Activated CD4-positive, alpha-beta T cell treated with anti-CD3 and anti-CD28 coated beads, Interleukin-2, amount 10 ng/mL, durations not matched to agents 7 days and 5 days (primary cell): ENCODE measurements at places on chromosomes 6 and 20. TPM values are rescaled to one million over a fixed set of nuclear protein-coding genes. Genes with fewer than 3 reads are reported as not detected.

The FKBP1A gene
- 207 TPM for total RNA-seq

The WFDC10B gene
- total RNA-seq, result not detected

The WASF1 gene
- total RNA-seq, result 0.45 TPM

GRCh38 chr6:73455865-73456629 lies 4.0 kb upstream of the CGAS start:
- no peak overlapping the region for H3K4me3 ChIP-seq
- peaks cover 54% of the 10 kb centered on the region for H3K4me1 ChIP-seq
- H3K36me3 ChIP-seq, result peaks cover 6% of the 10 kb centered on the region
- DNase-seq, result no peak
- H3K27ac ChIP-seq, result peak overlapping the region; percentile 34

DNA sequence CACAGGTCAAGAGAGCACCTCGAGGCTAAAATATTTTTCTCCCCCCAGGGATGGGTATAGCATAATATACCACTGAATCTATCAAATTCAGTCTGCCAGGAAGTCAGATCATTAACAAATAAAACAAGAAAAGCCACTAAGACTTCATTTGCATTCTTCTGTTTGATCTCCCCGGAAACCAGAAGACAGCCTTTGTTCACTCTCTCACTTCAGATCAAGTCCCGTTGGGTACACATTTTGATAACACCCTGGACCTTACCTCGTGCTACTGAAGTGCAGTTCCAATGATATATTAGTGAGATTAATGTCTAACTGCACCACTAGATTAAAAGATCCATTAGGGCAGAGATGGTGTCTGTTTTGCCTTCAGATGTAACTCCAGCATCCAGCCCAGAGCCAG lies 157.7 kb upstream of the B3GAT2 start:
- no peaks in the 10 kb centered on the region for H3K36me3 ChIP-seq
- no peaks in the 10 kb centered on the region for H3K4me1 ChIP-seq
- H3K27me3 ChIP-seq, result peaks cover 2% of the 10 kb centered on the region
- H3K27ac ChIP-seq, result no peak overlapping the region
- no peak for DNase-seq

The OR2B6 gene
- total RNA-seq, result not detected

GRCh38 chr6:93789532-93789931 lies 370.2 kb upstream of the EPHA7 start:
- no peaks in the 10 kb centered on the region for H3K36me3 ChIP-seq
- H3K4me3 ChIP-seq, result no peak overlapping the region

- no peak overlapping the region for H3K4me3 ChIP-seq
- H3K36me3 ChIP-seq, result peaks cover 64% of the 10 kb centered on the region
- DNase-seq, result no peak
- peaks cover 2% of the 10 kb centered on the region for H3K4me1 ChIP-seq
- no peaks in the 10 kb centered on the region for H3K27me3 ChIP-seq
- H3K27ac ChIP-seq, result no peak overlapping the region
Observed at GRCh38 chr20:48986899-48987298, 59.2 kb upstream of the CSE1L start.

The FHL5 gene
- not detected for total RNA-seq

GRCh38 chr6:84449220-84449619 lies 221.8 kb upstream of the CEP162 start:
- H3K27ac ChIP-seq, result no peak overlapping the region
- DNase-seq, result no peak
- H3K4me3 ChIP-seq, result no peak overlapping the region
- no peaks in the 10 kb centered on the region for H3K27me3 ChIP-seq
- H3K36me3 ChIP-seq, result no peaks in the 10 kb centered on the region

The ZNF165 gene
- 0.54 TPM for total RNA-seq

DNA sequence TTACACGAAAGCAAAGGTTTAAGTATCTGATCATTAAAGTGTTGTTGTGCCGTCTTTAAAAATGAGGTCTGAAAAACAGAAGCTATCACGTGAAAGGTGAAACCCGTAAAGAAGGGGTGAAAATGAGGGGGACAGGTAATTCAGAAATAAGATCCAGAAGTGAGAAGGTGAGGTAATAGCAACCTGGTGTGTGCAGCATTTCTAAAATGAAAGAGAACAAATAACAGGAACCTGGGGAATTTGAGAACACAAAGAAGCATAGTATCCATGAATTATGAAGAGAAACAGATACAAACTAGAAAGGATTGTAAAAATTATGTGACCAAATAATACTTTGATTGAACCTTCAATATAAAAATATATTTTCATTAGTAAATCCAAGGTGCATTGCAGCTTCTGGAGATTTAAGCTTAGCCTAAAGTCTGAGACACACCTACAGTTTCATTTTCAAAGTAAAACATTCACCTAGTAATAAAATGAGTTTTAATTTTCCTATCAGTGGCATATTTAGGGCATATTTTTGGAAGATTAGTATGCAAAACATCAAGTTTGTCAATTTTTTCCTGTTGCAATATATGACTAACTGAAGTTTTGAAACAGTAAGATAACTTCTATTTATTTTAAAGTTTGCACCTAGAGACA lies 1.4 kb downstream of the HEY2 start:
- peaks cover 30% of the 10 kb centered on the region for H3K4me1 ChIP-seq
- H3K27me3 ChIP-seq, result peaks cover 75% of the 10 kb centered on the region
- no peak overlapping the region for H3K27ac ChIP-seq
- no peaks in the 10 kb centered on the region for H3K36me3 ChIP-seq

The SYCP2L gene
- total RNA-seq, result 0.25 TPM

- no peak overlapping the region for H3K4me3 ChIP-seq
- no peaks in the 10 kb centered on the region for H3K36me3 ChIP-seq
- H3K4me1 ChIP-seq, result no peaks in the 10 kb centered on the region
- no peak overlapping the region for H3K27ac ChIP-seq
Observed at GRCh38 chr6:56459030-56459805, 183.5 kb downstream of the DST start.

The CNKSR3 gene
- total RNA-seq, result not detected

The HDGFL1 gene
- total RNA-seq, result not detected

DNA sequence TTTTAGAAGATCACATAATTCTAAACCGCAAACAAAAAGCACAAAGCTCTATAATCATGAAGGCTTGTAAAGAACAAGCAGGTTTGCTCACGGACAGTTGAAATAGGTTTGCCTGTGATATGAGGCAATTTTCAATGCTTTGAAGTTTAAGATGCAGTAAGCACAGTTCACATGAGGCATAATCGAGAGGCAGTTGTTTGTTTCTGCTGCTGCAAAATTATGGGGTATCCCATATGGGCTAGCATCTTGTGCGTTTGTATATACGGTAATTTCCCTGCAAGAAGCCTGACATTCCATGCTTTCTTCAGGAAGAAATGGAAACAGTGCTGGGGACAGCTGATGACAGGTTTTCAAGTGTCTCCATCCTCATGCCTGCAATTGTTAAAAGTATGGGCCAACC lies 94.6 kb upstream of the MC3R start:
- DNase-seq, result no peak
- H3K4me3 ChIP-seq, result no peak overlapping the region
- H3K27ac ChIP-seq, result no peak overlapping the region
- H3K36me3 ChIP-seq, result no peaks in the 10 kb centered on the region
- H3K27me3 ChIP-seq, result no peaks in the 10 kb centered on the region
- no peaks in the 10 kb centered on the region for H3K4me1 ChIP-seq

The CD40 gene
- total RNA-seq, result 1.5 TPM

DNA sequence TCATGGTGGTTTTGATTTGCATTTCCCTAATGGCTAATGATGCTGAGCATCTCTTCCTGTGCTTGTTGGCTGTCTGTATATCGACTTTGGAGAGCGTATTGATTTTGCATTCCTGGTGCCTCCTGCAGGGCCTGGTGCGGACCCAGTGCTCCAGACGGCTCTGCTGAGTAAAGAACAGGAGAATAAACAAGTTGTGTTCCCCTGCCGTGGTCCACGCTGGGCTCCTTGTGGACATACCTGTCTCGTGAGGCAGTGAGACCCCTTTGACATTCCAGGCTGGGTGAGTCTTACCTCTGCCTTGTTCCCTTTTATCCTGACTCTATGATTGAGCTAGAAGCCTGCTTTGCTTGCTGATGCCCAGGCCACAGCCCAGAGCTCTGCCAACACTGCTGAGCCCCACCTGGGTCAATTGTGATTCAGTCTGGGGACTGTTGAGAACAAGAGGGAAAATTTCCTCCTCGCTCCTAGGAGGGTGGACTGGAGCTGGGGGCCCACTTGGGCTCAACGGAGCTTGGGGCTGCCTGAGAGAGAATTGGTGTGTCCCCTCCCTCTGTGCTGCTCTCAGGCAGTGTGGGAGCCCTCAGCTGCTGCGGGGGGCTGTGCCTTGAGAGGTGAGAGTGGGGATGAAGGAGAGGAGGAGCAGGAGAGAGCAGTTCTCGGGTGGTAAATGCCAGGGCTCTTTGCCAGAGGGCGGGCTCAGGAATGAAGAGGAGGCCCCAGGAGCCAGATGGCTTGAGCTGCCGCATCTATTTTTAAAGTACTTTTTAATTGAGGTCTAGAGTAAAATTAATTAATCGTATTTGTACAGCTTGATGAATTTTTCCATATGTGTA lies 43.7 kb upstream of the PMEPA1 start:
- H3K27me3 ChIP-seq, result peaks cover 33% of the 10 kb centered on the region
- H3K27ac ChIP-seq, result no peak overlapping the region
- H3K4me1 ChIP-seq, result peaks cover 7% of the 10 kb centered on the region
- DNase-seq, result no peak

The PM20D2 gene
- total RNA-seq, result 15.5 TPM

The BPIFB2 gene
- not detected for total RNA-seq

GRCh38 chr6:7050872-7051779 lies 56.6 kb upstream of the RREB1 start:
- H3K27ac ChIP-seq, result no peak overlapping the region
- DNase-seq, result peak; percentile 19
- H3K27me3 ChIP-seq, result peaks cover 51% of the 10 kb centered on the region
- no peaks in the 10 kb centered on the region for H3K36me3 ChIP-seq
- peak overlapping the region; percentile 32 for H3K4me3 ChIP-seq

The NKAIN4 gene
- not detected for total RNA-seq

DNA sequence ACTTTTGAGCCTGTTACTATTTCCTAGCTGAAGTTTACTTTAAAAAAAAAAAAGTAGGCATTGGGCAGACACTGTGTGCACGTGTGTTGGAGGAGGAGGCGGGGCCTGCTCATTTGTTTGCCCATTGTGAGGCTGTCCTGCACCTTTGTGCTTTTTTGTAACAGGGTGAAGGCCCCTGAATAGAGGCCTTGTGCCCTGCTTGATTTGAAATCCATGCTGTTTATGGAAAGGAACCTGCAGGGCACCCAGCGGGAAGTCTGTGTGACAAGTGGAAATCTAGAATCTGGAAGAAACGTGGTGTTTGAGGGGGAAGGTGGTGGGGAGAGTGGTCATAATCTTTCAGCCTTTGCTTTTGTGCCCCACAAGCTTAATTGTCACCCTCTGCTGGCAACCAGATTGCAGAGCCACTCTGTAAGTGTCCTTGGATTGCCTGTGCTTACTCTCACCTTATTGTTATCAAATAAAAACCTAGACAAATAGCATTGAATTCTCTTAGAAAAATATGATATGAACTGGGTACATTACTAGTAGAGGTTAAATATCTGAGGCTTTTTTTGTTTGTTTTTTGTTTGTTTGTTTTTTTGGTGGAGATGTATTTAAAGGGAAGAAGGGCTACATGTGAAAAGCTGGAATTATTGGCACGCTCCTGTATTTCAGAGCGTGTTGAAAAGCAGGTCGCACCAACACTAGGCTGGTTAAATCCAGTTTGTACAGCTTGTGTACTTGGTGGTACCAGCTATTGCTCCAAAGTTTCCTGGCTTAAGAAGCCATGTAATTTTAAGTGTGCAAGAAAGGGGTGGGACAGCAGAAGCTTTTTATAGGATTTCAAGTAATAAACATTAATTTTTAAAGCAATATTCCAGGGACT lies 156.3 kb downstream of the ARID1B start:
- H3K27me3 ChIP-seq, result no peaks in the 10 kb centered on the region
- H3K27ac ChIP-seq, result no peak overlapping the region
- no peak for DNase-seq
- H3K4me3 ChIP-seq, result no peak overlapping the region
- H3K4me1 ChIP-seq, result peaks cover 18% of the 10 kb centered on the region
- peaks cover 20% of the 10 kb centered on the region for H3K36me3 ChIP-seq

The KIFC1 gene
- total RNA-seq, result 167 TPM

DNA sequence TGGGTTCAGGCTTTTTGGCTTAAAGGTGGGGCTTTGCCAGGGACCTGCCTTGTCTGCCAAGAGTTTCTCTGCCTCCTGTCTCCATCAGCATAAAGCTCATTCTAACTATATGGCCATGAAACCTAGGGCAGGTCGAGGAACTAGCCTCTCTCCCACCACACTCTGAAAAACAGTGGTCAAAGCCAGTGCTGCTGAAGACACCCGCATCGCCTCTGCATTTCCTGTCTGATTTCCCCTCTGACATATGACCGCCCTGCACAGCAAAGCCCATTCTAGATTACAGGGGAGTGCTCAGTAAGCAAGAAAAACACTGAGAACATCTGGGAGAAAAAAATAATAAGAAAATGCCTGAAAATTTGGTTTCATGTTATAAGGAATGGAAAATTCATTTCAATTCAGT lies 573.6 kb downstream of the PRKN start:
- no peaks in the 10 kb centered on the region for H3K36me3 ChIP-seq
- no peak overlapping the region for H3K27ac ChIP-seq
- H3K4me3 ChIP-seq, result no peak overlapping the region
- no peak for DNase-seq
- H3K27me3 ChIP-seq, result no peaks in the 10 kb centered on the region
- H3K4me1 ChIP-seq, result no peaks in the 10 kb centered on the region

The ABHD16A gene
- total RNA-seq, result 54.1 TPM

DNA sequence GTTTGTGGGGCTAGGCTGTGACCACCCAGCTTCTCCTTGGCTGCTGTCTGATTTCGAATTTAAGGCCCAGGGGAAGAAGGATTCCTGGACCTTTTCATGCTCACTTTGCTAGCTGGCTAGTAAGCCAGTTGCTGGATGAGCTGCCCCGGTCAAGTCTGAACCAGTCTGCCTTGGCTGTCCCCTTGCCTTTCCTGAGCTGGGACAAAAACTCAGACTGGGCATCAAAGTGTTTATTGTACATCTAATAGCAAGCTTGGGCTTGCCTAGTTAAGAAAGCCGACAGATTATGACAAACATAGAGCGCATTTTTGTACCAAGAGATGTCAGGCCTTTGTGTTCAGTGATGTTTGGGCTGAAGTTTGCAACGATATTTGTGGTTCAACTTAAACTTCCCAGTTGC lies 750 bp upstream of the PAK5 start:
- H3K4me3 ChIP-seq, result no peak overlapping the region
- no peak overlapping the region for H3K27ac ChIP-seq
- H3K36me3 ChIP-seq, result no peaks in the 10 kb centered on the region
- no peak for DNase-seq

- H3K27ac ChIP-seq, result no peak overlapping the region
- H3K4me1 ChIP-seq, result no peaks in the 10 kb centered on the region
- H3K4me3 ChIP-seq, result no peak overlapping the region
- DNase-seq, result peak; percentile 57
Observed at GRCh38 chr20:22691369-22692118, 107.2 kb upstream of the FOXA2 start.

GRCh38 chr6:144804246-144804790 lies 519.2 kb downstream of the UTRN start:
- no peak overlapping the region for H3K27ac ChIP-seq
- H3K4me1 ChIP-seq, result no peaks in the 10 kb centered on the region
- H3K4me3 ChIP-seq, result no peak overlapping the region
- no peak for DNase-seq
- H3K36me3 ChIP-seq, result peaks cover 45% of the 10 kb centered on the region

The FAM162B gene
- total RNA-seq, result not detected

GRCh38 chr6:54874349-54875048 lies 27.9 kb downstream of the FAM83B start:
- H3K27ac ChIP-seq, result no peak overlapping the region
- DNase-seq, result no peak
- H3K4me1 ChIP-seq, result no peaks in the 10 kb centered on the region
